ENCODE measurements at places on chromosomes 5 and 9. TPM values are rescaled to one million over a fixed set of nuclear protein-coding genes. Genes with fewer than 3 reads are reported as not detected.
A peak's percentile ranks its signal among the peaks of the same experiment; 100 is the strongest.

GRCh38 chr9:89223396-89223977 is 44.9 kb upstream of the SHC3 start:
- no peak for DNase-seq
- H3K4me1 ChIP-seq, result no peaks in the 10 kb centered on the region
- H3K4me3 ChIP-seq, result no peak overlapping the region
- H3K36me3 ChIP-seq, result no peaks in the 10 kb centered on the region
- H3K27ac ChIP-seq, result no peak overlapping the region

Gene CDO1
- 132 TPM for total RNA-seq

GRCh38 chr5:138844812-138845513 is 30.2 kb downstream of the LRRTM2 start:
- H3K27ac ChIP-seq, result peak overlapping the region; percentile 76
- H3K36me3 ChIP-seq, result no peaks in the 10 kb centered on the region
- peaks cover 43% of the 10 kb centered on the region for H3K4me1 ChIP-seq
- DNase-seq, result peak; percentile 23

Gene OCLN
- 8.5 TPM for total RNA-seq

Gene PDE8B
- 22.7 TPM for total RNA-seq

GRCh38 chr5:101995585-101995984 is 300.5 kb downstream of the SLCO4C1 start:
- no peak for DNase-seq
- no peaks in the 10 kb centered on the region for H3K36me3 ChIP-seq
- H3K4me1 ChIP-seq, result no peaks in the 10 kb centered on the region

Gene NPDC1
- 71.5 TPM for total RNA-seq

Gene NR4A3
- total RNA-seq, result 36.9 TPM

DNA sequence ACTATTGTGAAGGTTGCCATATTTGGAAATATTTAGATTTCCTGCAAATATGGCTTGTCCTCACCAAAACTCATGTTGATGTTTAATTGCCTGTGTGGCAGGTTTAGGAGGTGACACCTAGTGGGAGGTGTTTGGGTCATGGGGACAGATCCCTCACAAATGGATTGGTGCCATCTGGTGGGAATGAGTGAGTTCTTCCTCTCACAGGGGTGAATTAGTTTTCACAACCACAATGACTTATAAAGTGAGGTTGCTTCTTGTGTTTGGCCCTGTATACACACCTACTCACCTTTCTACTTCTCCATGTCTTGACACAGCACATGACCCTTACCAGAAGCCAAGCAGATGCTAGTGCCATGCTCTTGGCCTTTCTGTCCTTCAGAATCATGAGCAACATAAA is 41.1 kb downstream of the ISOC1 start:
- H3K27ac ChIP-seq, result no peak overlapping the region
- no peak for DNase-seq

- H3K36me3 ChIP-seq, result no peaks in the 10 kb centered on the region
- no peaks in the 10 kb centered on the region for H3K27me3 ChIP-seq
- H3K4me1 ChIP-seq, result no peaks in the 10 kb centered on the region
- H3K4me3 ChIP-seq, result no peak overlapping the region
- H3K27ac ChIP-seq, result no peak overlapping the region
Observed at GRCh38 chr5:43357067-43357466, 43.9 kb upstream of the HMGCS1 start.

DNA sequence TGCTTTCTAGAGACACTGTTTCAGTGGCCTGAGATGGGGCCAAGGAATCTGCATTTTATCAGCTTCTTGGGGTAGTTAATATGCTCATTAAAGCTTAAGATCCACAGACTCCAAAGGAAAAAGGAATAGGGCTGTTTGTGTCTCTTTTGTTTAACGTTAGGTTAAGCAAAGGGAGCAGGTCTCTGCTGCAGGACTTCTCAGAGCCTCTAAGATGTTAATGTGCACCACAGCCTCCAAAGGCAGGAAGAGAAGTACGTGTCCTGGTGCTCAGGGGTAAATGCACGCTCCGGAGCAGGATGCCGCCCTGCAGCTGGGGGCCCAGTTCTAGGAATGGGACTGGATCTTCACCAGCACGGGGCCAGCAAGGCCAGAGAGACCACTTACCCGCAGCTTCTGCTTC is 19.6 kb downstream of the SPARC start:
- H3K36me3 ChIP-seq, result peaks cover 81% of the 10 kb centered on the region
- no peak for DNase-seq
- H3K4me3 ChIP-seq, result no peak overlapping the region
- peaks cover 64% of the 10 kb centered on the region for H3K4me1 ChIP-seq
- H3K27me3 ChIP-seq, result no peaks in the 10 kb centered on the region

Gene GLIPR2
- total RNA-seq, result 47.0 TPM

- no peaks in the 10 kb centered on the region for H3K36me3 ChIP-seq
- H3K4me3 ChIP-seq, result no peak overlapping the region
- no peak for DNase-seq
- no peaks in the 10 kb centered on the region for H3K4me1 ChIP-seq
- H3K27ac ChIP-seq, result no peak overlapping the region
Observed at GRCh38 chr9:101840694-101841188, 102.3 kb upstream of the GRIN3A start.
